ENCODE measurements at places on chromosomes 6 and 20. TPM values are rescaled to one million over a fixed set of nuclear protein-coding genes. Genes with fewer than 3 reads are reported as not detected.

GRCh38 chr6:118894425-118895260, 691 bp downstream of the ASF1A start:
- DNase-seq: no peak

The TTLL9 gene
- total RNA-seq: 0.12 TPM

DNA sequence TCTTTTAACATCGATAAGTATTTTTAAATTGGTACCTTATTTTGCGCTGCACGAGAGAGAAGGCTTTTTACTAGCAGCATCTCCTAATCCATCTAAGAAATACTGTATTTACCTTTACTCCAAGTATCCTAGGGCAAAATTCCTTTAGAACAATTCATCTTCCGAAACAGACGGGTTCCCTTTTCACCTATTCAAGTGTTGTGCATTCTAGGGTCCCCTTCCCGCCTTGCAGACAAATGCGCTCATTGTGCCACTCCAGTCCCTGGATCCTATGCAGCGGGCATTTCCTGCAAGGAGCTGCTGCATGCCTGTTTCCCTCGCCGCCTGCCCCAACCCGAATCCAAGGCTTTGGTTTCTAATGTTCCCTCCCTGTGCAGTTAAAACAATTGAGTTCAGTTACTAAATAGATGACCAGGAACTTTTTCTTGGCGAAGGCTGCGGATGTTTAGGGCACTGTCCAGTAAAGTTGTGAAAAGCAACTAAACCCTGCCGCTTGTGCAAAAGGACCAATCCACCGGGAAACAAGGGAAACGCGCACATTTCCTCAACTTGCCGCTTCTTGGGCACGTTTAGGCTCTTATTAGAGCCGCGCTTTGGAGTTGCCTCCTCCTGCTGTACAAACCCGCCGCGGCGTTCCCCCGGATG, 556 bp upstream of the SCAF8 start:
- peak; percentile 35 for DNase-seq

- DNase-seq: no peak
Measured at GRCh38 chr20:51763965-51764602, 4.1 kb downstream of the ATP9A start.

DNA sequence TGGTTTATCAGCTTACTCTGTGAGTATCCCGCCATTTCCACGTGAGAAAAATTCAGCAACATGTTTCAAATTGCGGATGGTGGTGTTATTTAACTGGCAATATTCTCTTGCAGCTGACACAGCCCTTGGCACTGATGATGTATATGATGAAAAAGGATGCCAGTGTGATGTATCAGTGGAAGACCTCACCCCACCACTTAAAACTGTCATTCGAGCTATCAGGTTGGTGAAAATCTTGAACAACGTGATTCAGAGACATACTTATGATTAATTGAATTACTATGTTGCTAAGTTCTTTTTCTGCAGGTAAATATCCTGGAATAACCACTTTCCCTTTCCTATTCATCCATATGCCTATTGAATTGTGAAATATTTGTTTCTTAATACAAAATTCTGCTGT, 55.7 kb downstream of the KHDC1L start:
- DNase-seq: no peak

- DNase-seq: no peak
Measured at GRCh38 chr6:13304580-13305260, 23.6 kb downstream of the TBC1D7 start.

DNA sequence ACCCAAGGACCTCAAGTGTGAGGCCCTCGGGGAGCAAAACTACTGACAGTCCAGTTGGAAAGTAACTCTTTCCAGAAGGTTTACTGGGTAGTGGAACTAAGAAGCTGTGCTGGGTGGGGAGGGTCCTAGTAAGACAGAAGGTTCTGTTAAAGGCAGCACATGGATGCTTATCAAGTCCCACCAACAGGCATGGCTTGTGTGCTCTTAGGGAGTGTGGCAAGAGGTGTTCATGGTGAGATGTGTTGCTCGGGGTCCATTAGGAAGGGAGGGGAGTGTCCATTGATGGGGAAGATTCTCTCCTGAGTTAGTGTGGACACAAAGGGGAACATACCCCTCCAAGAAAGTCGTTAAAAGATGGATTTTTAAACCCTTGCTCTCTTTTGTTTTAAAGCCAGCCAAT, 120.6 kb downstream of the LY86 start:
- DNase-seq: no peak

The RSPH4A gene
- not detected for total RNA-seq

The PPP1R14C gene
- 0.60 TPM for total RNA-seq
